ENCODE measurements at places on chromosomes 2 and 18. TPM values are rescaled to one million over a fixed set of nuclear protein-coding genes. Genes with fewer than 3 reads are reported as not detected.

ASNSD1 gene
- total RNA-seq: 165 TPM

STRADB gene
- 26.5 TPM for total RNA-seq

- no peak overlapping the region for H3K4me3 ChIP-seq
- H3K4me1 ChIP-seq: no peaks in the 10 kb centered on the region
- DNase-seq: no peak
- no peaks in the 10 kb centered on the region for H3K36me3 ChIP-seq
Observed at GRCh38 chr18:8299054-8299980, 309.9 kb upstream of the RAB12 start.

DNA sequence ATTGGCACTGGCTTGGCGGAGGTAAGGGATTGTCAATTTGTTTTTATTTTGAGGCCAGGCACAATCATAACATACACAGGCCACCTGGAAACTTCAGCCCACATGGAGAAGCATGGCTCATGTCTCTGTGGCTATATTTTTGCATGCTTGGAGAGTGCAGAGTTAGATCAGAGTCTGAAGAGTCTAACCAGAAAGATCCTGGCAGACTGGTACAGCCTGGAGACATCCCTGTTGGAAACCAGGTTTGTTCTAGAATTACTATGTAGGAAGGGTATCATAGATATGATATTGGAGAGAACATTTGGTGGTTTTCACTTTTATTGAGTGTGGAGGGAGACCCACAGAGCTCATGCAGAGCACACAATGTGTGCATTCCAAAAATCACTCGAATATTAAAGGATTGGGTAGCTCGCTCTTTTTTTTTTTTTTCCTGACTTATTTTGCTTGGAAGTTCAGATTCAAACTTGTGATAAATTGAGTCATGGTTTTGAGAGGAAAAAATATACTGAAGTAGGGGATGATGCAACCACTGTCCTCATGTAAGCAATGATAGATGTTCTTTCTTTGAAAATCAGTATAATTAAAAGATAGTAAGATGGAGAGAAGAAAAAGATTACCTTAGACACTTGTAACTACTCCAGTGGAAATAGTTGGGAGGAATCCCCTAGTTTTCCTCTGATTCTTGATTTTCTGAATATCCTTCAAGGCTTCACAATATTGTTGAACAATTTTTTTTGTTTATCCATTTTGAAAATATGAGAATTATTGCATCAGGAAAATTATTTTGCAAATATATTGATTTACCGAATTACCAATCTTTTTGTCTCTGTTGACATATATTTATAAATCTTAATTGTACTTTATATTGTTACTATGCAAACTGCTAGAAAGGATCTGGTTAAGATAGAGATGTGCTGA is 185.7 kb upstream of the ZEB2 start:
- 0 out of 2 replicates have a peak, but pooled peaks cover 3% of the 10 kb centered on the region for H3K4me1 ChIP-seq
- no peaks in the 10 kb centered on the region for H3K27me3 ChIP-seq
- H3K36me3 ChIP-seq: no peaks in the 10 kb centered on the region
- H3K4me3 ChIP-seq: no peak overlapping the region
- no peak overlapping the region for H3K27ac ChIP-seq

All from SJCRH30 (cell line).